MCF 10A (cell line): ENCODE measurements at places on chromosomes 3 and 15. TPM values are rescaled to one million over a fixed set of nuclear protein-coding genes. Genes with fewer than 3 reads are reported as not detected.

The SLC28A1 gene
- total RNA-seq: not detected in 2 replicates

The CNTN3 gene
- total RNA-seq: 2.6 and 3.5 TPM in 2 replicates

The SLC22A13 gene
- total RNA-seq: 1.7 and 1.9 TPM in 2 replicates

The SKOR1 gene
- total RNA-seq: 0.07 and 0.17 TPM in 2 replicates

The WDR76 gene
- total RNA-seq: 3.0 and 6.9 TPM in 2 replicates

The PRR20G gene
- total RNA-seq: not detected in 2 replicates

The TRPC1 gene
- total RNA-seq: 9.2 and 15.2 TPM in 2 replicates

The GPR27 gene
- 4.4 and 6.3 TPM in 2 replicates for total RNA-seq

The P2RY14 gene
- not detected in 2 replicates for total RNA-seq

The DAZL gene
- total RNA-seq: not detected in 2 replicates

The HAUS2 gene
- total RNA-seq: 22.6 and 29.6 TPM in 2 replicates

The GP9 gene
- total RNA-seq: not detected in 2 replicates

GRCh38 chr3:101195951-101196713 lies 124.2 kb downstream of the IMPG2 start:
- H3K4me1 ChIP-seq: peaks cover 23% of the 10 kb centered on the region
- peak; percentile 72 for DNase-seq
- H3K27me3 ChIP-seq: no peaks in the 10 kb centered on the region
- H3K4me3 ChIP-seq: no peak overlapping the region

DNA sequence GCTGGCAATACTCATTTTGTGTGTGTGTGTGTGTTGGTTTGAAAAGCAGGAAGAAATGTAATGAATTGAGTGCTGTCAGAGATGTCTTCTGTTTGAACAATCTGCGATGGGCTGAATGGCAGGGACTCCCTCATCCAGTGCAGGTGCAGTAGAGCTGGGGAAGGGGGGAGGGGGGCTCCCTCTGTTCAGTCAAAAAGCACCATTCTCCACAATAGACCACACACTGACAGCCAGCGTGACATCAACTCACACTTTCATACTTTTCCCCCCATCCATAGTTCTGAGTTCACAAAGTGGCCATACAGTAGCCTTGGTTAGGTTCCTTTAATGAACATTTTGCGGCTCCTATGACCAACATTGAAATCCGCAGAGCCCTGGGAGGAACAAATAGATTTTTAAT lies 10.4 kb downstream of the SOX2 start:
- no peak overlapping the region for H3K4me3 ChIP-seq
- H3K36me3 ChIP-seq: no peaks in the 10 kb centered on the region
- H3K4me1 ChIP-seq: no peaks in the 10 kb centered on the region
- H3K27ac ChIP-seq: no peak overlapping the region
- H3K27me3 ChIP-seq: no peaks in the 10 kb centered on the region

- H3K4me3 ChIP-seq: no peak overlapping the region
- no peak for DNase-seq
- no peak overlapping the region for H3K27ac ChIP-seq
- no peaks in the 10 kb centered on the region for H3K27me3 ChIP-seq
These were observed 204.8 kb upstream of the CCDC54 start for GRCh38 chr3:107172411-107172810.

DNA sequence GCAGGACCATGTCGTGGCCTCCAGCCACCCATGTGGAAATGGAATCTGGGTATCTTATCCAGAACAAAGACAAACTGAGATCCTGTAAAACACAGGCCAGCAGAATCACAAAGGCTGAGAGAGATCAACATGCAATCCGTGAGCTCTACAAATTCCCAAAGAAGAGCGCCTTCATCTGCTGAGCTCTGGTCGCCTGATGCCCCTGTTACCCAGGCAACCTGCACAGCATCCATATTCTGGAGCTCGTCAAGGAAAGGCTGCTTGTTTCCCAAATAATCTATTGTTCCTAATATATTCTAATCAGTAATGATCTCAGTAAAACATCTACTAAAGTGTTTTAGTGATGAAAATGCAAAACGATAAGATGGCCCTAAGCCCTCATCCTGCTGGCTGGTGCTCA lies 133.6 kb downstream of the OCA2 start:
- H3K4me1 ChIP-seq: no peaks in the 10 kb centered on the region
- H3K4me3 ChIP-seq: no peak overlapping the region
- H3K27ac ChIP-seq: no peak overlapping the region
- no peaks in the 10 kb centered on the region for H3K27me3 ChIP-seq

- H3K4me1 ChIP-seq: no peaks in the 10 kb centered on the region
- DNase-seq: peak; percentile 14
- H3K27me3 ChIP-seq: no peaks in the 10 kb centered on the region
- no peaks in the 10 kb centered on the region for H3K36me3 ChIP-seq
- no peak overlapping the region for H3K27ac ChIP-seq
These were observed 5.7 kb downstream of the PLCH1 start for GRCh38 chr3:155739154-155739553.

- no peaks in the 10 kb centered on the region for H3K27me3 ChIP-seq
- peaks cover 93% of the 10 kb centered on the region for H3K36me3 ChIP-seq
These were observed 9.7 kb upstream of the NCKIPSD start for GRCh38 chr3:48695393-48695753.

DNA sequence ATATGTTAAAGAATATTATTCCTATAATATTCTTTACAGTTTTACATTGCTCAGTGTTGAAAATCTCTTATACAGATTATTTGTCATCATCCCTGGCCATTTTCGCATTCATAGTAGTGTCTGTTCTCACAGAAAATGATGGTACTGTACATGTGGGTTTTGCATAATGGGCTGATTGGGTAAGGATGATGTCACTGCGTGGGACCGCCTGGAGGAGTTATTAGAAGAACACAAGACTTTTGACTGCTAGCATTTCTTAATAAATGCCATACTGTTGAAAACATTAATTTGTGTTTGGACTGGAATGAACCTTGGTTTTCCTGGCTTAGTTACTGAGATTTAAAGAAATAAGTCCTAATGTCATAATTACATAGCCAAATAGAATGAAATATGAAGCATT lies 20.3 kb downstream of the LRCH3 start:
- DNase-seq: peak; percentile 69
- H3K36me3 ChIP-seq: peaks cover 1% of the 10 kb centered on the region
- no peaks in the 10 kb centered on the region for H3K27me3 ChIP-seq
- no peak overlapping the region for H3K27ac ChIP-seq
- H3K4me3 ChIP-seq: no peak overlapping the region

GRCh38 chr3:183782576-183783276 lies 42.7 kb downstream of the MAP6D1 start:
- DNase-seq: no peak
- no peaks in the 10 kb centered on the region for H3K4me1 ChIP-seq
- H3K27me3 ChIP-seq: no peaks in the 10 kb centered on the region
- H3K4me3 ChIP-seq: no peak overlapping the region
- H3K27ac ChIP-seq: peak overlapping the region; percentile 31

DNA sequence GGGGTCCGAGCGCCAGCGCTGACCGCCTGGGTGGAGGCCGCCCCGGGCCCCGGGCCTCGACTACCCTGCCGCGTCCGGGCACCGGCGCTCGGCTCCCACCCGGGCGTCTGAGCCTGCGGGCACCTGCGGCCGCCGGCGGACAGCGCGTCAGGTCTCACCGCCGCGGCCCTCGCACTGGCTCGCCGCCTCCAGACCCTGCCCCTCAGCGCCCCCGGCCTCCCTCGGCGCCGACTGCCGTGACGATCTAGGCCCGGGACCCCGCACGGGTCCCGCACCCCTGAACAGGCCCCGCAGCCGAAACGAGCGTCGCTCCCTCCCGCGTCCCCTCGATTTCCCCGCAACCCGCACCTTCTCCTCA lies 297 bp downstream of the PRC1 start:
- H3K4me1 ChIP-seq: peaks cover 9% of the 10 kb centered on the region
- H3K36me3 ChIP-seq: peaks cover 19% of the 10 kb centered on the region

GRCh38 chr3:194689493-194689944 lies 3.8 kb downstream of the FAM43A start:
- H3K27me3 ChIP-seq: no peaks in the 10 kb centered on the region
- no peak overlapping the region for H3K4me3 ChIP-seq
- H3K4me1 ChIP-seq: peaks cover 29% of the 10 kb centered on the region
- H3K36me3 ChIP-seq: no peaks in the 10 kb centered on the region
- H3K27ac ChIP-seq: no peak overlapping the region

DNA sequence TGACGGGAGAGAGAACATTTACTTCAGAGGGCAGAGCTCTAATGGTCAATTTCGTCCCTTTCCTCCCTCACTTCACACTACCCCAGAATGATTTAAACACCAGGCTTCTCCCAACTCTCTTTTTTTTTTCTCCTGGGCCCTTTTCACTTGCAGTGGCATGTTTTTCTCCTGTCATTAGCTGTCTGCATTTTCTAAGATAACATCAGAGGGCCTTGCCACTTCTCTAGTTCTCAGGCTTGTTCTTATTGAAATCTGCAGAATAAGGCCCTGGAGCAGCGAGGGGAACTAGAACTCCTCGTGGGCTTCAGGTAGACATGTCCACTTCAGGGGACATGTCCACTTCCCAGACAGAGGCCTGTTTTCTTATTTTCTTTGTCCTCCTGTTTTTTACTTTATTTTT lies 514.4 kb upstream of the TBL1XR1 start:
- no peaks in the 10 kb centered on the region for H3K27me3 ChIP-seq
- no peak for DNase-seq
- H3K27ac ChIP-seq: no peak overlapping the region
- H3K4me1 ChIP-seq: no peaks in the 10 kb centered on the region
- H3K4me3 ChIP-seq: no peak overlapping the region

GRCh38 chr15:99983886-99984286 lies 250.6 kb upstream of the LYSMD4 start:
- DNase-seq: no peak
- no peak overlapping the region for H3K27ac ChIP-seq
- no peaks in the 10 kb centered on the region for H3K27me3 ChIP-seq
- H3K4me1 ChIP-seq: peaks cover 15% of the 10 kb centered on the region

DNA sequence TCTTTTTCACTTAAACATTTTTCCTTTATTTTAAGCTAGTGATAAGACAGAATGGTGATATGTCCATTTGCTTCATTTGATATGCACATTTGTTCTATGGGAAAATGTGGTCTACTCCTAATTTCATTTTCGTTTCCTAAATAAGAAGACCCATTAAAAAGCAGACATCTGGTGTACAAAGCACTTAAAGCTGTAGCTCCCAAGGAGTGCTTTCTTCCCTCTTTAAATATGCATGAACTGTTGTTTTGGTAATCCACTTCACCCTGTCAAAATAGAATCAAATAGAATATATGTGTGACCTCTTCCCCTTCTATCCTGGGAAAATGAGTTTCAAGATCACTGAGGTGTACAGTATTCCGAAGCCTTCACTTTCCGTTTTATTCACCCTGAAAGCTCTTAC lies 182.8 kb downstream of the ROBO2 start:
- no peak for DNase-seq
- H3K36me3 ChIP-seq: no peaks in the 10 kb centered on the region
- H3K27ac ChIP-seq: no peak overlapping the region
- H3K27me3 ChIP-seq: peaks cover 68% of the 10 kb centered on the region

- H3K36me3 ChIP-seq: no peaks in the 10 kb centered on the region
- no peaks in the 10 kb centered on the region for H3K27me3 ChIP-seq
- H3K4me1 ChIP-seq: no peaks in the 10 kb centered on the region
- no peak overlapping the region for H3K27ac ChIP-seq
- H3K4me3 ChIP-seq: no peak overlapping the region
These were observed 21.2 kb downstream of the NGRN start for GRCh38 chr15:90286678-90287077.

GRCh38 chr3:43032646-43033628 lies 53.8 kb downstream of the GASK1A start:
- no peaks in the 10 kb centered on the region for H3K36me3 ChIP-seq
- no peak overlapping the region for H3K4me3 ChIP-seq
- H3K4me1 ChIP-seq: peaks cover 13% of the 10 kb centered on the region
- no peak for DNase-seq
- no peak overlapping the region for H3K27ac ChIP-seq
- H3K27me3 ChIP-seq: peaks cover 19% of the 10 kb centered on the region

GRCh38 chr3:117079997-117080396 lies 370.4 kb downstream of the TUSC7 start:
- no peak overlapping the region for H3K27ac ChIP-seq
- no peak for DNase-seq
- H3K36me3 ChIP-seq: no peaks in the 10 kb centered on the region
- peaks cover 70% of the 10 kb centered on the region for H3K27me3 ChIP-seq
- H3K4me3 ChIP-seq: no peak overlapping the region
- no peaks in the 10 kb centered on the region for H3K4me1 ChIP-seq

- no peaks in the 10 kb centered on the region for H3K36me3 ChIP-seq
- H3K4me3 ChIP-seq: no peak overlapping the region
- H3K4me1 ChIP-seq: no peaks in the 10 kb centered on the region
These were observed 341.7 kb downstream of the CLSTN2 start for GRCh38 chr3:140276703-140277102.

- H3K27me3 ChIP-seq: no peaks in the 10 kb centered on the region
- H3K4me3 ChIP-seq: no peak overlapping the region
- H3K27ac ChIP-seq: no peak overlapping the region
- peaks cover 41% of the 10 kb centered on the region for H3K36me3 ChIP-seq
- H3K4me1 ChIP-seq: peaks cover 4% of the 10 kb centered on the region
These were observed 34.5 kb downstream of the UMPS start for GRCh38 chr3:124764746-124765145.

GRCh38 chr15:89531796-89532537 lies 35.6 kb upstream of the RHCG start:
- H3K4me1 ChIP-seq: no peaks in the 10 kb centered on the region
- H3K36me3 ChIP-seq: no peaks in the 10 kb centered on the region
- H3K27me3 ChIP-seq: no peaks in the 10 kb centered on the region

DNA sequence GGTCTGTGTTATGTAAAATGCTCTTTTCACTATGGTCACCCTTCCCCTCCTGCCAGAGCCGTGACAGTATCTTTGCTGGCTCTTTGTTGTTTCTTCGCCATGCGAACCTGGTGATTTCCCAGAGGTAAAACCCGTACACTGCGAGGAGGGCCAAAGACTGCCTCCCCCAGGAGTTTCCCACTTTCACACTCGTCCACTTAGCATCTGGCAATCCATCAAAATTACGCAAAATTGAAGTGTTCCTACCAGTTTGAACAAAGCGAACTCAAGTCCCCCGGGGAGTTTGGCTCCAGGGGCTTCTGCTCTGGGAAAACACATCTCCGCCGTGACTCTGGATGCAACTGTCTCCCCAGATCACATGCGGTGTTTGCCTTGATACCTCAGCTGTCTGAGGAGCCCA lies 239.9 kb downstream of the FAM43A start:
- H3K4me3 ChIP-seq: no peak overlapping the region
- DNase-seq: no peak
- peaks cover 4% of the 10 kb centered on the region for H3K4me1 ChIP-seq
- no peak overlapping the region for H3K27ac ChIP-seq
- no peaks in the 10 kb centered on the region for H3K27me3 ChIP-seq
